ENCODE measurements at places on chromosomes 6 and 20. TPM values are rescaled to one million over a fixed set of nuclear protein-coding genes. Genes with fewer than 3 reads are reported as not detected.

Gene HLA-G
- 0.56 TPM for total RNA-seq

- DNase-seq = no peak
These were observed 23.2 kb upstream of the PTCHD4 start for GRCh38 chr6:48134246-48134645.

Gene SLC35D3
- 0.13 TPM for total RNA-seq

DNA sequence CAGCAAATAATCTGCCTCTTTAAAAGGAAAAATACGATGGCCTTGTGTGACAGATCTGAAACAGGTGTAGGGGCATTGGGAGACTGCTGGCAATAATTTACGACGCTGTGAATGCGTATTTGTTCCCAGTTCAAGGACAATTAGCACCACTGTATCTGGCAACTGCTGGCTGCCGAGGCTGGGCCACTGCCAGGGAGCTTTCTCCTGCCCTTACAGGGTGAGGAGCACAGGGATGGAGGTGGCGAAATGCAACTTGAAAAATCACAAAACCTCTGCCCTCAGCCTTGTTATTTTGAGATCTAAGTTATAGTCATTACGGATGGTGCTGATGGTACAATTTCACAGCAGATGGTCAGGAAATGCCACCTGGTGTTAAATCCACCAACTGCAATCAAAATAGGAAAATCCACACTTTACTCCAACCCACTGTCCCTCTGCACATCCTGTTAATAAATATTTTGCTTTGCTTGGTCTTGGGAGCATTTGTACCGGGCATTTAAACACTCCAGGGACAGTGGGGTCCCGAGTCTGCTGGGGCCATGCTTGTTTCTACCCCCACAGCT lies 6.4 kb downstream of the MYLK4 start:
- no peak for DNase-seq

DNA sequence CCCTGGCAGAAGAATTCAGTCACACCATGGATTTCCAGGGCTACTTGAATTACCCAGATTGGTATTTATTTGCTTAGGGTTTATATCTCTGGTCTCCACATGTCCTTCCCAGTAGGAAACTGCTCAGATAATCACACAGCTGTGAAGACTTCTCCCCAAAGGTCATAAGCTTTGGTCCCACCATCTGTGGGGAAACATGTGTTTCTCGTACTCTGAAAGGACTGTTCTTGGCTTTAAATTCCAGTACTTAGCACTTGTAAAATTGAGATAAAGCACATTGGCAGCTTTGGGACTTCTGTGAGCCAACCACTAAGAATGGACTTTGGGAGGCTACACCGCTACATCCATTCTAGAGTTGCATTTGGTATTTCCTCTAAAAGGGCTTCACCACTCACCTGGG lies 205.3 kb upstream of the FOXA2 start:
- DNase-seq = no peak

Gene CST5
- not detected for total RNA-seq

DNA sequence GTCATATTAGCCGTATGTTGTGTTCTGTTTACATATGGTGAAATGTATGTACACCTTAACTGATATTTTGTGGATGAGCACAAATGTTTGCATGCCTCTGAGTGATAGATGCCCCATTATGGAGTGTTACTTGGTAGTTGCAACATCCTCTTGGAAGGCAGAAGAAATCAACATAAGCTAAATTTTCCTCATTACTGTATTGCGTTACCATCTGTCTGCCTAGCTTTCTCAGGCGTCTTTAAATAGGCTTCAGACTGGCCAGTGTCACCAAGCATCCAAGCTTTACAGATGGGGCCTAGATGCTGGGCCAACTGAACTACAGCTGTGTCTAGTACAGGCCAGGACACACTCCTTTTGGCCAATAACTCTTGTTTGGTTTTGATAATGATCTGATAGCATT lies 250.6 kb downstream of the SAMD5 start:
- no peak for DNase-seq

Gene NKAPL
- total RNA-seq = not detected

DNA sequence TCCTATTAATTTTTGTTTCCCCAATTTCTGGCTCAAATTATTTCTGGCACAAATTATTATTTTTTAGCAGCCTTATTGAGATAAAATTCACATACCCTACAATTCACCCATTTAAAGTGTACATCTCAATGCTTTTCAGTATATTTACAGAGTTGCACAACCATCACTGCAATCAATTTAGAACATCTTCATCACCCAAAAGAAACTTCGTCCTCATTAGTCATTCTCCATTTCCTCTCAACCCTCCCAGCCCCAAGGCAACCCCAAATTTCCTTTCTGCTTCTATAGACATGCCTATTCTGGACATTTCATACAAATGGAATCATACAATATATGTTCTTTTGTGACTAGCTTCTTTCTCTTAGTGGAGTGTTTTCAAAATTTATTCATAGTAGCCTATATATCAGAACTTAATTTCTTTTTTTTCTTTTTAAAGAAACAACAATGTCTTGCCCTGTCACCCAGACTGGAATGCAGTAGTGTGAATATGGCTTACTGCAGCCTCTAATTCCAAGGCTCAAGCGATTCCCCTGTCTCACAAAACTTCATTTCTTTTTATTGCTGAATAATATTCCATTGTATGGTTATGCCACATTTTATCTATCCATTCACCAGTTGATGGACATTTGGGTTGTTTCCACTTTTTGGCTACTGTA lies 84.5 kb downstream of the DNAH8 start:
- no peak for DNase-seq

- no peak for DNase-seq
These were observed 27.3 kb downstream of the GMPR start for GRCh38 chr6:16265351-16266341.

- no peak for DNase-seq
These were observed 26.8 kb downstream of the BNIP5 start for GRCh38 chr6:36309900-36310299.

DNA sequence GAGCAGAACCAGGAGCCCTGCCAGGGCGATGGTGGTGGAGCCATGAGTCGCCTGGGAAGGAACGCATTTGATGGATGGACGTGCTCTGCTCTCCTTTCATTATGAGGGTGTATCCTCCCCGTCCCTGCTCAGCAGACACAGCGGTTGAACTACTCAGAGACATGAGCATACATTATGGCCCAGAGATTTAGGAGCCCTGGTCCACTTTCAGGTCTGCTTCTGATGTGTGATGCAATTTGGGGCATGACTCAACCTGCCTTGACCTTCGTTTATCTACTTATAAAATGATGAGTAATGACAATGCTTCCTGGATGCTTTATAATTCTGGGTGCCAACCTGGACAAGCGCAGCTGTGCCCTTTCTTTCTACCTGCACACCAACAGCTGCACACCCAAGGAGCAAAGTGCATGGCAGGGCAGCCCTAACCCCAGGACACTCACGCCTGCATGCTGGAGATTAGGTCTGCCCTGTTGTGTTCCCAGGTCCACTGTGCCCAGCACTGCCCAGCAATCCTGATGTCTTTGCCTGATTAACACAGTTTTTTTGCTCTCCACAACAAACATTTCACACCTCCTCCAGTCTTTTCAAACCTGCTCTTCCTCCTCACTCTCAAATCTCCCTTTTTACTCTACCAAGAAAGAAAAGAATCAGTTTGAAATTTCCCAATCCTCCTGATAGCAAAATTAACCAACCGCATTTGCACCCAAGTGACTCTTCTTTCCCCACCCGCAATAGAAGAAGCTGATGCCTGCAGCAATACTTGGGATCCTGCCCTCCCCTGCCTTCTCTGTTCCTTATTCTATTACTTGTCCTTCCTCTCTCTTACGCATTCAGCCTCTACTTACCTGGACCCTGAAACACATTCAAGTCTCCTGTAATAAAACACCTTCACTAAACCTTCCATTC lies 81.2 kb downstream of the EZR start:
- no peak for DNase-seq

GRCh38 chr6:165716886-165717285 lies 53.8 kb upstream of the PDE10A start:
- DNase-seq = no peak

DNA sequence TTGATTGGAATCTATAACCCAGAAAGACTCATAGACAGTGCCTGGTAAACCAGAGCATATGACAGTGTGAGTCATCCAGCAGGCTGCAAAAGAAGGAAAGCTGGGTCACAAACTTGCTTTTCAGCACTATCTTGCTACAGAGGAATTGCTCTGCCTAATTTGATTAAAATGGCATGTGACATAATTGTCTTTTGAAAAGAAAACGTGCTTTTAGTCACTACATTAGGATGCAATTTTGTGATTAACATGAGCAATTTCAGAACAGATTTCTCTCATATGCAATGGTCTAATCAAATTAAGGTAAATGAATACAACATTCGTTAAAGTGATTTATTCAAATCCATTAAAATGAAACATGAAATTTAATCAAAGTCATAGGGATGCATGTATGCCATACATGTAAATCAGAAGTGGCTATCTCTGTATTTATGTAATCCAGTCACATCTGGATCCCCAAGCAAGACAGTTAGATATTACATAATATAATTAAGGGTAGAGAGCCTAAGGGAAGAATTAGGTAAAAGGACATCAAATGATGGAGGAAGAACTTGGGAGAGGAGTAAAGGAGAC lies 400.0 kb upstream of the HTR1E start:
- no peak for DNase-seq

GRCh38 chr6:35970181-35970580 lies 49.3 kb upstream of the SRPK1 start:
- no peak for DNase-seq

GRCh38 chr20:58111310-58112016 lies 117.0 kb downstream of the ANKRD60 start:
- DNase-seq = no peak

DNA sequence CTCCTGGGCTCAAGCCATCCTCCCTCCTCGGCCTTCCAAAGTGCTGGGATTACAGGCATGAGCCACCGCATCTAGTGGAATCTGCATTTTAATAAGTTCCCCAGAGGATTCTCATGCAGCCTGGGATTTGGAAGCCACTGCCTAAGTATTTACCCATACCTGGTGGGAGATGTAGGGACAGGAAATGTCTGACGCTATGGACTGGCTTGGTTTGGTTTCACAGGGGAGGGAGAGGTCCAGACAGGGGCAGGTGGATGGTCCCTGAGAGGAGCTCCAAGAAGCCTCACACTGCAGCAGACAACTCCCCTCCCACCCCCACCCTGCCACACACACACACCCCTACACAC lies 4.4 kb downstream of the VSTM2L start:
- DNase-seq = no peak

- no peak for DNase-seq
These were observed 2.5 kb downstream of the PHACTR1 start for GRCh38 chr6:12719017-12719416.

DNA sequence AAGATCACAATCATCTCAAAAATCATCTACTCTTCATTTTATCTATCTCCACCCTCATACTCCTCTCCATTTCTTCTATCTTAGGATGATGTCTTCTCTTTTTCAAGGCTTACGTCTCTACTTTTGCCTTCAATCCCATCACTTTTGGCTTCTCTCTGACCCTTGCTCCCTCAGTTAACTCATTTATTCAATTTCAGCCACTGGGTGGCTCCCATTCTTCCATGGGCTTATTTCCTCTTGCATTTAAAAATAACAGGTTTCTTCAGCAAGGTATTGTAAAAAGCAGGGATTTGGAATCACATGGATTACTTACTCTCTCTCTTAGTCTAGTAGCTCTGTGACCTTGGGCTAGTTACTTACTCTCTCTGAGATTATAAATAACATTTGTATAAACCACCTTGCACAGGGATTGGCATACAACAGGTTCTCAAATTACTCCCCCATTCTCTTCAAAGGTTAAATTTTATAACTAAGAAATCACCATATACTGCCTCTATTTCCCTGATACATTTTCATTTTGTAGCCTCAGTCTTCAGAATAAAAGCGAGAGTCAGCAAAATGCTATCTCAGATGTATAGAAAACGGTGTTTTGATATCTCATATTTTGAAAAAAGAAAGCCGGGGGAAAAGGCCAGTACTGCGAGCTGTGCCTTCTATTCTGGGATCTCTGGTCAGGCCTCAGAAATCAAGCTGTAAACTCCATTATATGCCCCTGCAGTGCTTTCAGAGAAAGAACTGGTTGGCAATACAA lies 5.5 kb downstream of the ZSCAN12 start:
- no peak for DNase-seq

DNA sequence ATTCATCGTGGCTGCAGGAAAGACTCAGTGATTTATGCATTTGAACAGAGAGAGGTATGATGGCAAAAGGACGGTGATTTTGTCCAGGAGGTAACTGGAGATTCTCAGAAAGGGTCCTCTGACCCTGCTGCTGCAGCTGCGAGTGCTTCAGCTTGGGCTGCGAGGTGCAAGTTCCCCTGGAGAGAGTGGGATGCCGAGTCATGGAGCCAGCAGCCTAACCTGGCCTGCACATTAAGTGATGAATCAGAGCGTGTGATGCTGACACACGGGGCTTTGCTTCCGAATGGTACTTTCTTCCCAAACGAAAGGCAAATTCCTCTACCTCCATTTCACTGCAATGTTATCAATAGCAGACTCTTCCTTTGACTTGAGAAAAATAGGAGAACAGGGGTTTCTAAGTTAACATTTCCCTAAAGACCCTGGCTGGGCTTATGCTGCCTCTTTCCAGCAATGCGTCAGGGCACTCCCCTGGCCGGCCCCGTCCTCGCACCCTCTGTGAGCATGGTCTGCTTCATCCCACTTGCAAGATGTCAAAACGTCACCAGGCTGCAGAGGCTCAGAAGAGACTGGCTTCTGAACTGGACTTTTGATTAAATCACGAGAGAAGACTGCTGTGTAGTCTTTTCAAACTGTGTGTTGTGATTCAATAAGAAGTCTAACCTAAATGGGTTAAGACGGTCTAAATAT lies 628.0 kb upstream of the AGPAT4 start:
- DNase-seq = no peak

- DNase-seq = peak; percentile 83
These were observed 15.8 kb upstream of the LIN28B start for GRCh38 chr6:104940893-104941728.

GRCh38 chr6:162618448-162619002 lies 109.0 kb downstream of the PRKN start:
- DNase-seq = no peak

Gene TSBP1
- total RNA-seq = not detected

Gene ASIP
- not detected for total RNA-seq

DNA sequence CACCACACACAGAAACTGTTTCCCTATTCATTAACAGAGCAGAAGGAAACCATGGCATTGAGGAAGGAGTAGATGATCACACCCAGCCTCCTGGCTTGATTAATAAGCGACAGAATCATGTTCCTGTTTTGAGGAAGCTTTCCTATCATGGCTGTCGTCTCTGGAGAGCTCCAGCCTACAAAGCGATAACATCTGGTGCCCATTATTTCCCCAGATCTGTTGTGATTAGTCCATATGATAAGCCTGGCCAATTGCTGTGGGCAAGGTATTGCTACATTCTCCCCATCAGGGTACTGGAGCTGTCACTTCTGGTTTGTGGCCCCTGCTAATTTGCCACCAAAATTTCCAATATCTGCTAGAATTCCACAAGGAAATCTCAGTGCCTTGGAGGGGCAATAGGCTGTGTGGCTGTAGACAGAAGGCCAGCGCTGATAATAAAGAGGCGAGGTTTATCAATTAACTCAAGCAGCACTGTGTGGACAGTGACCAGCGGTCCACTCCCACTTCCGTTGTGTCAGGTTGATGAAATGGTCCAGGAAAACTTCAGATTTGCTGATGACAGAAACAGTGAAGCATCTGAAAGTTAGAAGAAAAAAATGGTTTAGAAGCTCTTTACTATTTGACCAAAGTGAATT lies 66.4 kb downstream of the OLIG3 start:
- no peak for DNase-seq

- no peak for DNase-seq
These were observed 47.8 kb upstream of the TRAF3IP2 start for GRCh38 chr6:111653434-111653833.

Gene PTCRA
- total RNA-seq = not detected

Gene RAET1E
- not detected for total RNA-seq

- no peak for DNase-seq
These were observed 3.0 kb upstream of the SRXN1 start for GRCh38 chr20:655726-656624.

Measured in mesothelial cell of epicardium (in vitro differentiated cells).